ENCODE measurements at places on chromosomes 16 and 17.

- peak; percentile 46 for DNase-seq
These were observed 2.4 kb upstream of the SDK2 start for GRCh38 chr17:73646409-73647300.

- no peak for DNase-seq
These were observed 276.5 kb upstream of the XYLT1 start for GRCh38 chr16:17747081-17747756.

GRCh38 chr17:76569607-76570279 lies 15.9 kb downstream of the ST6GALNAC2 start:
- no peak for DNase-seq

DNA sequence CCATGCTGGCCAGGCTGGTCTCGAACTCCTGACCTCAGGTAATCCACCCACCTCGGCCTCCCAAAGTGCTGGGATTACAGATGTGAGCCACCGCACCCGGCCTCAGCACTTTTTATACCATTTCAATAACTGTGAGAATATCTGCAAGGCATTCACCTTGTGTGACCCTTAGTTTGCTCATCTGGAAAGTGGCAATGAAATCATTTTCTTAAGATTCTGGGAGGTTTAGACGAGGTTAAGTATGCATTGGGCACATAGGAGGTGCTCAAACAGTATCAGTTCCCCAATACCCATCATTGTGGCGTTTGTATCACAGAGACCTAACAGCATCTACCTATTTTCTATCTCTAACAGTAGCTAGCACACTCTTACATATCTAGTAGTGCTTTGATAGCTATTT lies 481.9 kb upstream of the ERCC4 start:
- no peak for DNase-seq

DNA sequence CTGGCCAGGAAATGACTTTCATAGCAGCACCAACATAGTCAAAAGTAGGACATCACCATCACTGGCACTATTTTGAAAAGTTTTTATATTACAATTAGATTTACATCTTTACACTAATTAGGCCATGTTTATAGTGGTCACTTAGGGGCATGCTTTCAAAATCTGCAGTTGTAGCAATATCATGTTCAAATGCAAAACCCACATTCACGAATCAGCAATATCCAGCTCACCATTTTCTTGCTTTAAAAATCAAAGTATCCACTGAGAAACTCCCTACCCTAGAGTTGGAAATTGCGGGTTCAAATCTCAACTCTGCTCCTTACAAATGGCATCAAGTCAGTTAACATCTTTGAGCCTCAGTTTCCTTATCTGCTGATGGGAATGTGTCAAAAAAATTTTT lies 237.4 kb downstream of the ZFHX3 start:
- DNase-seq = no peak

DNA sequence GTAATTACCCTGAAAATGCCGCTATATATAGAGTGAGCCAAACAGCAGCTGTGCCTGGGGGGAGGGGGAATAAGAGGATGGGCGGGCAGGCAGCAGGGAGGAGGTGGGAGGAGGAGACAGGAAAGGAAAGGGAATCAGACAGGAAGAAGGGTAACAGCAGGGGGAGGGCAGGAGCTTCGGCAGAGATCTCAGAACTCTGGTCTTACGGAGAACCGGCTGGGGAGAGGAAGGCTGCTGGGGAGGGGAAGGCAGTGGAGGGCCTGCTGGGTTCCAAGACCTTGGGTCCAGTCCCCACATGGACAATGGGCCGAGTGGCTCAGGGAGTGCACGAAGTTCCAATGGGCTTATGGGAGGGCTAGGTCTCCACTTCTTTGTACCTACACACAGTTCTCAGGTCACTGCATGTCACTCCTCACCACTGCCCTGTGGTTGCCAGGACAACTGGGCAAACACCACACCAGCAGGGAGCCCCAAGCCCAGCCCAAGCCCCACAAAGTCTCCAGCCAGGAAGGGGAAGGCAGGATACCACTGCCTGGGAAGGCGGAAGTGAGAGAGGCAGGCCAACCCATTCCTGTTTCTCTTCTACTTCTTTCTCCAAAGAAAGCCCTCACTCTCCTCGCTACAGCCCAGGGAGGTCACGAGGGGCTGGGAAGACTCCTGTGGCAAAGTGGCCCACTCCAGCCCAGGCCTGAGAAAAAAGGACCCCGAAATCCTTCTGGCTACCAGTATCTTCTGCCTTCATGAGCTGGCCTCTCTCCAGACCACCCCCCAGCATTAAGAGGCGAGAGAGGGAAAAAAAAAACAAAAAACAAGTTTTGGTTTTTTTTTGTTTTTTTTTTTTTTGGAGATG lies 25.3 kb downstream of the G6PC3 start:
- DNase-seq = peak; percentile 76

- no peak for DNase-seq
These were observed 2.2 kb downstream of the SNN start for GRCh38 chr16:11670171-11671131.

DNA sequence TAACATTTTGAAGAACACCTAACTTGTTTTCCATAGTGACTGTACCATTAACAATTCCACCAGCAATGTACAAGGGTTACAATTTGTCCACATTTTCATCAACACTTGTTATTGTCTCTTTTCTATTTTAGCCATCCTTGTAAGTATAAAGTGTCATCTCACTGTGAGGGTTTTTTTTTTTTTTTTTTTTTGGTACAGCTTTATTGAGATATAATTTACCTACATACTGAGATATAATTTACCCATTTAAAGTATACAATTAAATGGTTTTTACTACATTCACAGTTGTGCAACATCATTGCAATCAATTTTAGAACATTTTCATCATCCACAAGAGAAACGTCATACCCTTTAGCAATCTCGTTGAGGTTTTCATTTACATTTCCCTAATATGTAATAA lies 17.9 kb upstream of the TMIGD1 start:
- no peak for DNase-seq

- DNase-seq = no peak
These were observed 1.7 kb downstream of the RBFOX3 start for GRCh38 chr17:79609049-79609589.

DNA sequence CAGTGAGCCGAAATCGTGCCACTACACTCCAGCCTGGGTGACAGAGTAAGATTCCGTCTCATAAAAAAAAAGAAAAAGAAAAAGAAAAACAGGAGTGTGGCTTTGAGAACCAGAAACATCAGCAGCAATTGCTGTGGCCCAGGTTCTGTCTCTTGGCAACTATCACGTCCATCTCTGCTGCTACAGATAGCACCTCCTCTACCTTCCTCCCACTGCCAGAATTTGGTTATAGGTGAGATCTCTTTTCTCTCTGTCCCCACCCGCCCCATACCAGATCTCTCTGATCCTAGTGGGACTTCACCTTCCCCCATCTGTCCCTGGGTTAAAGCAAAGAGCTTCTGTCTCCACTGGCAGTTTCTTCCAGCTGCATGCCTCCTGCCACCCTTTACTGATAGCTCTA lies 3.1 kb downstream of the TLCD2 start:
- DNase-seq = no peak

GRCh38 chr16:79168321-79168720 lies 432.2 kb downstream of the MAF start:
- no peak for DNase-seq

DNA sequence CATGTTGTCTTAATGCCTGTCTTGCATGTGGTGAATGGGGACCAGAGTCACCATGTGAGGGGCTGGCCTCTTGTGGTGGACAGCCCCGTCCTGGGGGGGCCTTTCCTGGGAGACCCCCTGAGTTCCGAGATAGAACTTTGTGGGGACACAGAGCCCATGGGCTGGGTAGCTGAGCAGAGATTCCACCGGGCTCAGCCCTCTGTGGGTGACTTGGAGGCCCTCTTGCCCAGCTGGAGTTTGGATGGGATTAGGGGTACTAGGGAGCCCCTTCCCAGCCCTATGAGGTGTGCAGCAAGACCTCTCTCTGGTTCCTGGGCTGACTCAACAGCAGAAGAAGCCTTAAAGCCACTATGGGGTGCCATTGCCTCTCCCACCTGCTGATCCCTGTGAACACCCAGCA lies 38.1 kb downstream of the MRC2 start:
- DNase-seq = no peak

DNA sequence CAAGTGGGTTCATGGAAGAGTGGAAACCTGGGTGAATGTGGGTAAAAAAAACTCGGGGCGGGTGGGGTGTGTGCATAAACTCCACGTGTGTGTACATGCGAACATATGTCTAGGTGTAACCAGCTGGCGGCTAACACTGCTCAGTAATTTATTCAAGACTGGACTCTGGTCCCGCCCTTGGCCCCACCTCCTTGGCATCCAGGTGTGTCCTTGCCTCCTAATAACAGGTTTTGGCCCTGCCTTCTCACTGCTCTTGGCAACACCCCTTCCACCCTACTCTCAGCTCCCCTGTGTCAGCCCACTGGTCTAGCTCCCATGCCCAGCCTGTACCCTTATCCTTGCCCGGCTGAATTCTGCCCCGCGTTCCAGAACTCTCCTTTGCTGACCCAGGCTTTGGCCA lies 8.3 kb downstream of the FLII start:
- no peak for DNase-seq

DNA sequence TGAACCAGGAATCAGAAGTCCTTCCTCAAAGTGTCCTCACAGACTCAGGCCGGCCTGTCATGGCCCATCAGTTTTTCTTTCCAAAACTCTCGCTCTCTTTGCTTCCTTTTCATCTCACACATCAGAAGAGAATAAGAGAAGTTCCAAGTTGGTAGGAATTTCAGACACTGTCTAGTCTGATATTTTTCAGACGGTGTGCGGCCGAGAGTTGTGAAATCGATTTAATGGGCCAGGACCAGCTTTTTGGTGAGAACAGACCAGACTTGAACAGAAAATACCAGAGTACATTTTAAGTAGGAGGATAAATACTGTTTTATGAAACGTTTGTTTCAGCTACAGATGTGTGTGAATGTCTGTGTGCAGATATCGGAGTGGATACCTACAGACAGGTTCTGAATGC lies 24.8 kb upstream of the RCVRN start:
- no peak for DNase-seq

DNA sequence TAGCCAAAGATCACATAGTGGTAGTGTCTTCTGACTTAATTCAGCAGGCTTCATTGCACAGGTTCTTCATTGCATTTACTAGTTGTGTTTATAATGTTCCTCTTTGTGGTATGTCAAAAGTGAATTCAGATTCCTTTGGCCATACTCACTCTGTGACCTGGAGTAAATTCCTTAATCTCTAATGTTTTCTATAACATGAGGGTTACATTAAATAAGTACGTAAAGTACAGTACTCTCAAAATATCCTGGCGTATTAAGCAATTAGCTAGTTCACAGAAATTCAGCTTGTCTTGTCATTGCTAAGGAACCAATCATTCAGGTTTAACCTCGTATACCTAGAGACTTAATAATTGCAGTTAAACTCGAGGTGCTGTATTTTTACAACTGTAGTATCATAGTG lies 4.2 kb downstream of the RPS6KB1 start:
- DNase-seq = no peak

- DNase-seq = no peak
These were observed 28.1 kb upstream of the ADAMTS18 start for GRCh38 chr16:77462894-77463293.

DNA sequence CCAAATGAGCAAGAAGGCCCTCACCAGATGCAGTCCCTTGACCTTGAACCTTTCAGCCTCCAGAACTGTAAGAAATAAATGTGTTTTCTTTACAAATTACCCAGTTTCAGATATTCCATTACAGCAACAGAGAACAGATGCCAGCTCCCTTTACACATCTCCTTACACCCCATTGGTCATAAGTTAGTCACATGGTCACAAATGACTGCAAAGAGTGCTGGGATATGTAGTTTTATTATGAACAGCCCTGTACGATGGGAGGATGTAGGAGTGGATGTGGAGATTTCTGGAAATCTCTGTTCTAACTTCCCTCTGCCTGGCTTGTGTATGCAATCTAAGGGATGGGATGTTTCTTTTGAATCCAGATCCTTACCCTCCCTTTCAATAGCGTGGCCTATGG lies 13.3 kb upstream of the RPL38 start:
- peak; percentile 83 for DNase-seq

DNA sequence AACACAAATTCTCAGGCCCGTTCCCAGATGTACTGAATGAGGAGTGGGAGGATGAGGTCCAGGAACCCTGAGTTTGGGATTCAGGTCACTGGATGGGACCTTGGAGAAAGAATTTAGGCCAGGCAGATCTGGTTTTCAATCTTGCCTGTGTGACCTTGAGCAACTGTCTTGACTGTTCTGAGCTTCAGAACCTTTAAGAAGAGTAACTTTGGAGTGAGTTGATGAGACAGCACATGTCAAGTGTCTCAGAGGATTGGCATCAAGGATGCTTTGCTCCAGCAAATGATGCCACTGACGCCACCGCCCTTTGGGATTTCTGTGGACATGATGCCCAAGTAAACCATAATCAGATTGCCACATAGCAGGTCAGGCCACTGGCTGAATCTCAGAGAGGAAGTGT lies 56.2 kb upstream of the DNAJA2 start:
- DNase-seq = no peak

GRCh38 chr17:15915961-15916360 lies 29.0 kb upstream of the ADORA2B start:
- peak; percentile 30 for DNase-seq

DNA sequence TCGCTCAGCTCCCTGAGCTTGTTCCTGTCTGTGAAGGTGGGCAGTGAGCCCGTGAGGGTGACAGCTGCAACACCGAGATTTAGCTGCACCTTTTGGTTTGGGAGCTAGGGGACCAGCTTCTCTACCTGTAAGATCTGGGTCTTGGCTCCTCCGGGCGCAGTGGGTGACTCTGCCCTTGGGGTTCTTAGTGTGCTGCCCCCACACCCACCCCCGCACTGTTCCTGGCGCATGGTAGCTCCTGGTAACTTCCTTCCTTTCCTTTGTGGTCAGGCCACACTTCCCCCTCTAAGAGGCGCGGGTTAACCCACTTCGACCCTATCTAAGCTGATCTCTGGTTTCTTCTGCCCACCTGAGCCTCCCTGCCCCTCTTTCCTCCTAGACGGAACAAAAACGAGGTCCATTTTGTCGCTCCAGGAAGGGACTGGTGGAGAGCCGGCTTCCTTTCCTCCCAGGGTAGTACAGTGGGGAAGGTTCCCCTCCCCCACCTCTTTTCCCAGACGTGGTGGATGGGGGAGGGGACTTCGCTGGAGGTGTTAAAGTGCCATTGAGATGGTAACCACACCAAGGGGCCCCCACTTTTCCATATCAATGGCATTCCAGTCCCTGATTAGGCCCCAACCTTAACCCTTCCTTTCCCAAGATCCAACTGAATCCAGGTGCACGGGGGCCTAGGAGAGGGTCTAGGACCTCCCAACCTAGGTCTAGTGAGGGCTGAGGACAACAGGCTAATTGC lies 4.6 kb upstream of the CLDN9 start:
- DNase-seq = no peak

- no peak for DNase-seq
These were observed 43.5 kb downstream of the GINS3 start for GRCh38 chr16:58435779-58436178.

DNA sequence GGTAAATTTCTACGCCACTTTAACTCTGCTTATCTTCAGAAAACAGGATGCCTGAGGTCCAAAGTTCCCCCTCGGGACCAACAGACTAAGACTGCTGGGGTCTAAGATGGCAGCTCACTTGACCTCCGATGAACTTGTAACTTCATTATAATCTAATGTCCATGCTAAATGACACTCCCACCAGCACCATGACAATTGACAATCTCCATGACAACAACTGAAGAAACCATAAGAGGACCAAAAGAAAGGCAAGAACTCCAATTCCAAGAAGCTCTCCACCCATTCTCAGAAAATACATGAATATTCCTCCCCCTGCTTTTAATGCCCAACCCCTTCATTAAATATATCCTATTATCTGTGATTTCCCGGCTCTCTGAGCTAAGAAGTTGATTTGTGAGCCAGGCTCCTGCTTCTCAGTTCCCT lies 7.5 kb downstream of the CCL4 start:
- no peak for DNase-seq

- DNase-seq = no peak
These were observed 53.7 kb downstream of the AMFR start for GRCh38 chr16:56371660-56371937.

GRCh38 chr17:63249256-63250004 lies 196.7 kb downstream of the CYB561 start:
- DNase-seq = no peak

Measured in SK-N-DZ (cell line).